AG20443 (cell line): ENCODE measurements at places on chromosomes 2 and 18.

GRCh38 chr2:118835746-118836410 is 11.6 kb downstream of the EN1 start:
- peak; percentile 83 for DNase-seq

DNA sequence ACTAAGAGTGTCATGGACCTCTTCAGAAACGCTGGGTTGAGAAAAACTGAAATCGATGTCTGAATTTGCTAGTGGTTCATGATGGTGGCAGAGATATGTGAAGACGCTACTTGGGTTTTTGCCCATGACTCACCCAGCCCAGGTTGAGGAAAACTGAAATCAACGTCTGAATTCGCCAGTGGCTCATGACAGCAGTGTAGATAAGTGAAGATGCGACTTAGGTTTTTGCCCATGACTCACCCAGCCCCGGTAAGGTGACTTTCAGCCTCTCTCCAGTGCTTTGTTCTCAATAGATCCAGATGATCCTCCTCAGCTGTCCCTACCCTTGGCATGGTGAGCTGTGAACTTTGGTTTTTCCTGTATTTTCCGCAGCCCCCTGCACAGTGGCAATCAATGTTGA is 105.3 kb upstream of the SIX3 start:
- no peak for DNase-seq

DNA sequence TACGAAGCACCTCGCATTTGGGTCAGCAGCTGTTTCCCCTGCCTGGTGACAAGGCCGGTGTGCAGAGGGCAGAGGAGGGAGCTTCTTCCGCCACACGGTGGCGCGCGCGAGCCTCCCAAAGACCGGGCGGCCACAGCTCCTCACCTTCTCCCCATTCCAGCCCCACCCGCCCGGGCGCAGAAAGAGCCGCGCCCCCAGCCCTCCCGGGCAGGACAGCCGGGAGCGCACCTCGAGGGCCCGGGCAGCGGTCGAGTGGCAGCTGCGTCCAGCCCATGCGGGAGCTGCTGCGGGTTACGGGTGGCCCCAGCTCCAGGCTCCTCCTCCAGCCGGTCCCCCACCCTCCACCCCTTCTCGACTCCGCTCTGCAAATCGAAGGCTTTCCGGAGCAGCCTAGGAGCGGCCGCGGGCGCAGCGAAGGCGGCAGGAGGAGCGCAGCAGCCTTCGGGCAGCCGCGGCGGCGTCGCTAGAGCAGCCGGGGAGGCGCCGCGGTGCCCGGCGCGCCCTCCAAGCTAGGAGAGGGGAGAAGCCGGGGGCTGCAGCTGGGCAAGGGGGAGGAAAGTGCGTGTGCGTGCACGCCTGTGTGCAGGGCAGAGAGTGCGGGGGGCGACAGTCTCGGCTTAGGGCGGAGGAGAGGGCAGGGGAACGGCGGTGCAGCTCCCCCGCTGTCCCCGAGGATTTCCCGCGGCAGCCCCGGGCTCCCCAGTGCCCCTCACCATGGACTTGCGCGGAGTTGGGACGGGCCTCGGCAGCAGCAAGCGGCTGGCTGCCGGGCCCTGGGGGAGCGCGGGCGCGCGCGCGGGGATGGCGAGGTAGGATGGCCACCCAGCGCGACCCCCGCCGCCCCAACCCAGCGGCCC is at the start of gene CCDC85A:
CCDC85A (plus strand) TSS at position 348 of the 857 bp plus-strand sequence. CDS start 635 bp downstream, outside the sequence.
- peak; percentile 94 for DNase-seq

GRCh38 chr2:74374509-74375205 is 5.5 kb downstream of the DCTN1 start:
- DNase-seq = peak; percentile 65

GRCh38 chr2:182379241-182379640 is 47.6 kb downstream of the PDE1A start:
- no peak for DNase-seq

DNA sequence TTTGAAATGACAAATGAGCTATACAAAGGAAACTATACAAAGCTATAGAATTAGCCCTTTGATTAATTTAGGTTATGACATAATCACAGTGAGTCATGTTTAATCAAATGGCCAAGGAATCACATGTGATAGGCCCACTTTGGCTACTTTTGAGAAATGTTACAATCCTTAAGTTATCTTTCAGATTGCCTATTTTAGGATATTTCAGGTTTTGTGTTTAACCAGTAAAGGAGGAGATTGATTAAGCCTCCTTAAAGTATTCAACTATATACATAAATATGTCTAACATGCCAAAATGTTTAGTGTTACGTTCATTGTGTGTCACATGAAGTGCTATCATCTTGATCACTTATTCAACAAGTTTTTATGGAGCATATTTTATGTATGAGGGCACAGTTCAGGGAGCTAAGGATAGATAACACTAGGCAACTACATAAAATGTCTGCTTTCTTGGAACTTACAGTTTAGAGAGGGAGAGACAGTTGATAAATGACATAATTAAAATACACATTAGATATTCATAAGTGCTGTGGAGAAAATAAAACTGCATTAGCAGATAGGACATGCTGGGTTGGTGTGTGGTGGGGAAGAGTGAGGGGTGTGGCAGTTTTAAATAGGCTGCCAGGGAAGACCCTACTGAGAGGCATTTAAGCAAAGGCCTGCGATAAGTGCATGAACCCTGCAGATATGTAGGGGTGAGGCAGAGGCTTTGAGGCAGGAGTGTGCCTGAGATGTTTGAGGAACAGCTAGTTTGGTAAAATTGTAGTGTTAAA is 77.2 kb downstream of the LTBP1 start:
- no peak for DNase-seq

DNA sequence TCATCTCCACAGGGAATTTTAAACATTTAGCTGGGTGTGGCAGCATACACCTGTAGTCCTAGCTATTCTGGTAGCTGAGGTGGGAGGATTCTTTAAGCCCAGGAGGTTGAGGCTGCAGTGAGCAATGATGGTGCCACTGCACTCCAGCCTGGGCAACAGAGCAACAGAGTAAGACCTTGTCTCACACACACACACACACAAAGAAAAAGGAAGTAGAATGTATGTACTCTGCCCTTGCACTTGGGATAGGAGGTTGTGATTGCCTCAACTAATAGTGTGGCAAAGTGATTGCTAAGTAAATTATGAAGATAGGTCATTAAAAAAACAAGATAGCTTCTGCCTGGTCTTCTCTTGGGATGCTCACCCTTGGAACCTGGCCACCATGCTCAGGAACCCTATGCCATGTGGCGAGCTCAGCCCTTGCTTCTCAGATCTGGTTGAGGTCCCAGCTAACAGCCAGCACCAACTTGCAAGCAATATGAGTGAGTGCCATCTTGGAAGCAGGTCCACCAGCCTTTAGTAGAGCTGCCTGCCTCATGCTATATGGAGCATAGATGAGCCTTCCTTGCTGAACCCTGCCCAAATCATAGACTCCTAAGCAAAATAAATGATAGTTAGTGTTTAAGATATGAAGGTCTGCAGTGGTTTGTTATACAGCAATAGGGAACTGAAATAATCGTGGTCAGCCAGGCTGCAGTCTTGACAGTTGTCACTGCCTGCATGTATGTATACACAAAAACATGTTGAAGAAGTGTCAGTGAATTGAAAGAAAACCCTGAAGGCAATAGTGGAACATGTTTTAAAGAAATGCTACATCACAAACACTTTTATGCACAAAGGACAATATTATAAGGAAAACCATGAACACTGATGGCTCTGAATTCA is 30.1 kb upstream of the PNO1 start:
- no peak for DNase-seq

DNA sequence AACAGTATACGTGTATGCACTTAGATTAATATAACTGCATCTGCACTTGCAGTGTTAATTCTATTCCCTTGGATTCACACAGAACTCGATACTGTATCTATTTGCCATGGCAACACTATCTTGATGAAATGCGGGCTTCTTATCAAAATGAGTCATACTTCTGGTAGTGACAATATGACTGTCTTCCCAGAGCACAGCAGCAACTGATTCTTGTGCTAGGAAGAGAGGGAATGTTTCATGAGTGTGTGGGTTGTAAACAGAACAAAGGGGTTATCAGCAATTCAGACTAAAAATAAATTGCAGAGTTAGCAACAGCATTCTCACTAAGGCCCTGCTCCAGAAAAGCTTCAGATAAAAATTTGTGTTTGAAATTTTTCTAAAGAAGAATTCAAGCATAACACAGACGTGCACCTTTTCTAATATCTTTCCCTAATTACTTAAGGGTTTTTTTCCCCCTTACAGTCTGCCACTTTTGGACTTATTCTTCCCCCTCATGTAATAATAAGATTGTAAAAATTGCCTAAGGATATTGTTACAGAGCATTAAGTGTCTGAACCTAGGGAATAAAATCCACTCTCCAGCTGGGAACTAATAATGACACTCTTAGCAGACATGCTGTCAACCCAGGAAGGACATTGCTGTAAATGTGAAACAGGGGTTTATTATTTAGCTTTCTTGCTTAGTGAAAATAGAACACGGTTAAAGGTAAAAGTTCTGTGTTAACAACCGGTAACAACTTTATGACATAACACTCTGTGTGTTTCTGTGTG is 99.9 kb upstream of the SLC38A11 start:
- DNase-seq = no peak

DNA sequence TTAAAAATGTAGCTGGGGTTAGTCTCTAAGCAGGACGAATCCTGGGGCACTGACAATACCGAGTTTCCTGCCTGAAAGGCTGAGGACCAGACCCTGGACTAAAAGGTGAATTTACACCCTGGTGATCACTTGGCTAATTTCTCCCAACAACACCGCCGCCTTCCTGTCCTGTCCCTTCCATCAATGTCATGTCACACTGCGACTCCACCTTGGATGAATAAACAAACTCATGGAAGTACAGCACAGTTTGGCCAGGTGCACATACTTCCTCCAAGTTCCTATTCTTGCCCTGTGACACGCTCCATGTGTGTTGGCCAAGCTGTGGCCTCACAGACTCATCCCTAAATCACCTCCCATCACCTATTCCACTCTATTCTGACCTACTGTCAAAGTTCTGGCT is 15.9 kb upstream of the GALM start:
- no peak for DNase-seq

DNA sequence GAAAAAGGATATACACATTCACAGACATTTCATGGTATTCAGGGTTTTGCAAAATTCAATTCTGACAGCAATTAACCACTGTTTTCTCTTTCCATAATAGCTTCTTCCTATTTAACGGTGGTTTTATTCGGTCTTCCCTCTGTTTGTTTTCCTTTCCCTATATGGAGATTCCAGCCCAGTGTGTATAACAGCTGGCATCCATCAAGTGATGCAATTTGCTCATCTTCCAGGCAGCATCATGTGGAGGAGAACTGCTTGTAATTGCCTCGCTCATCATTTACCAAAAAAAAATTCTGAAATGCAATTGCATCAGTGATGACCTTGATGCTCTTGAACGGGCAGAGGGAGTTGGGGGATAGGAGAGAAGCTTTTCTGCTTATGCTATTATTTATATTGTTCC is 165.9 kb upstream of the PGAP1 start:
- DNase-seq = peak; percentile 63
